Activated CD4-positive, alpha-beta memory T cell treated with anti-CD3 and anti-CD28 coated beads, Interleukin-2, amount 10 ng/mL, durations not matched to agents 7 days and 5 days (primary cell): ENCODE measurements at places on chromosomes 6 and 20. TPM values are rescaled to one million over a fixed set of nuclear protein-coding genes. Genes with fewer than 3 reads are reported as not detected.

Gene C2
- total RNA-seq: 0.45 TPM

Gene ZNF391
- 1.3 TPM for total RNA-seq

GRCh38 chr6:112502351-112503090, 155.4 kb downstream of the RFPL4B start:
- no peaks in the 10 kb centered on the region for H3K4me1 ChIP-seq
- no peak for DNase-seq
- H3K4me3 ChIP-seq: no peak overlapping the region
- no peak overlapping the region for H3K27ac ChIP-seq
- H3K36me3 ChIP-seq: no peaks in the 10 kb centered on the region

DNA sequence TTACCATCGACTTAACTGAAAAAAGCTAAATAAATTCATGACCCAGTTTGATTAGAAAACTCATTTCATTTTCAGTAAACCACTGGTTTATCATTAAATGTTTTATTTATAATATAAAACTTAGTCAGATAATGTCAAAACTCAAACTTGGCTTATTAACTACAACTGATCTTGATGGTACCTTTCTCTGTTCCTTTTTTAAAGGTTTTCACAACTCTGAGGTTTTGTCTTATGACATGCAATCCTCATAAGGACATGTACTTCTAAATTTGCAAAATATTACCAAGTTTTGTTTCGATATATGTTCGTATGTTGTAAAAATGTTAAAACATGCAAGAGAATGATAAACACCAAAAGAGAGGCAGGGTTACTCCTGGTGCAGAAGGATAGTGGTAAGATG, 82.5 kb upstream of the PDE10A start:
- H3K27ac ChIP-seq: no peak overlapping the region
- H3K4me1 ChIP-seq: no peaks in the 10 kb centered on the region
- no peaks in the 10 kb centered on the region for H3K36me3 ChIP-seq
- DNase-seq: no peak

GRCh38 chr6:167673946-167674345, 152.8 kb upstream of the AFDN start:
- no peak overlapping the region for H3K4me3 ChIP-seq
- H3K36me3 ChIP-seq: peaks cover 10% of the 10 kb centered on the region
- no peak for DNase-seq
- H3K27me3 ChIP-seq: peaks cover 41% of the 10 kb centered on the region
- no peak overlapping the region for H3K27ac ChIP-seq
- H3K4me1 ChIP-seq: no peaks in the 10 kb centered on the region
